ENCODE measurements at places on chromosomes 3 and 15. TPM values are rescaled to one million over a fixed set of nuclear protein-coding genes. Genes with fewer than 3 reads are reported as not detected.

Gene PAK6
- total RNA-seq, result 0.84 TPM

Gene SNUPN
- 35.7 TPM for total RNA-seq

Gene IL17RD
- 0.05 TPM for total RNA-seq

Gene LARP6
- total RNA-seq, result 0.05 TPM

Gene C2CD4B
- 0.33 TPM for total RNA-seq

Gene ABI3BP
- 0.46 TPM for total RNA-seq

Gene GNL3
- 336 TPM for total RNA-seq

Gene LTK
- total RNA-seq, result 0.11 TPM

Gene PARP15
- 6.4 TPM for total RNA-seq

Gene LINGO1
- total RNA-seq, result not detected
